ENCODE measurements at places on chromosomes 1 and 21. TPM values are rescaled to one million over a fixed set of nuclear protein-coding genes. Genes with fewer than 3 reads are reported as not detected.

CHODL gene
- not detected for total RNA-seq

KRTAP19-3 gene
- not detected for total RNA-seq

SPATC1L gene
- 1.7 TPM for total RNA-seq

CBS gene
- not detected for total RNA-seq

TNFRSF9 gene
- total RNA-seq = 2.4 TPM

Measured in mononuclear cell (primary cell).